ENCODE measurements at places on chromosomes 12 and 14.

DNA sequence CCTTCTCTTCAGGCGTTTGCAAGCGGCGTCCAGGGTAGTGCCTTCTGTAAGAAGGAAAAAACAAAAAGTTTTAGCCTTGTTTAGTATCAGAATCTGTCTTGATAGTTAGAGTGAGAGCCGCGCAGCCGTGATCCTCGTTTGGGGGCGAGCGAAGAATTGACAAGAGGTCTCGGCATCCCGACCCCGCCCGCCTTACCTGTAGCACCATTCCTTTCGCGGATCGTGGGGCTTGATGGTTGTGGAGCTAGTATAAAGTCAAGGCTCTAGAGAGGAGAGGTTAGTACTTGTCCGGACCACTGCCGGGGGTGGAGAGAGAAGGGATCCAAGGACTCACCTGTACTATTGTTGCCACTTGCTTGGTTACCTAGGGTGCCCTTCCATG is 494 bp downstream of the TMTC3 start:
- no peak for DNase-seq

GRCh38 chr12:12665194-12665593 is 30.8 kb downstream of the GPR19 start:
- no peak for DNase-seq

- DNase-seq, result no peak
Measured at GRCh38 chr12:104623883-104624282, 167.1 kb downstream of the CHST11 start.

DNA sequence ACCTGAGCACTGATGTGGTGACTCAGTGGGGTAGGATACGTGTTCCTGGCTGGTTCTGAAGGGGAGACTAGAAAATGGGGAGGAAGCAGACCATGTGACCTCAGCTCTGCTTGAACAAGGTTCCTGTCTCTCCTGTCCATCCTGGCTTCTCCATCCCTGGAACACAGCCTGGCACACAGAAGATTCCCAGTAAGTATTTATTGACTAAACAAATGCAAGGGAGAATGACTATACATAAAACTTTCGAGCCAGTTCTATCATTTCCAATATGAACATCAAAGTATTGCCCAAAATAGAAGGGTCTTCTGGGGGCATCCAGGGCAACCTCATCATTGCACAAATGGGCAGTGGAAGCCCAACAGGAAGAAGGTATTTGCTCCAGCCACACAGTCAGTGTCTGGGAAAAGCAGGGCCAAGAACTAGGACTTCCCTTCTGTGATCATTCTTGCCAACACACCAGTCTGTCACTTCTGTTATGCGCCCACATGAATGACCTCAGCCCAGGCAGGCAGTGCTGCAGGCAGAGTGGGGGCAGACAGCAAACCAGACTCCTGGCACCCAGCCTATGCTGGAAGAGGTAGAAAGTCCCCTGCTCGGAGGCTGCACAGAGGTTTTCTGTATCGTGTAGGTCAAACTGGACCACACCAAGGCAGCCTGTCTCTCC is 5.6 kb upstream of the SERPINA9 start:
- no peak for DNase-seq

GRCh38 chr12:8054816-8055215 is 11.3 kb downstream of the C3AR1 start:
- DNase-seq, result no peak

DNA sequence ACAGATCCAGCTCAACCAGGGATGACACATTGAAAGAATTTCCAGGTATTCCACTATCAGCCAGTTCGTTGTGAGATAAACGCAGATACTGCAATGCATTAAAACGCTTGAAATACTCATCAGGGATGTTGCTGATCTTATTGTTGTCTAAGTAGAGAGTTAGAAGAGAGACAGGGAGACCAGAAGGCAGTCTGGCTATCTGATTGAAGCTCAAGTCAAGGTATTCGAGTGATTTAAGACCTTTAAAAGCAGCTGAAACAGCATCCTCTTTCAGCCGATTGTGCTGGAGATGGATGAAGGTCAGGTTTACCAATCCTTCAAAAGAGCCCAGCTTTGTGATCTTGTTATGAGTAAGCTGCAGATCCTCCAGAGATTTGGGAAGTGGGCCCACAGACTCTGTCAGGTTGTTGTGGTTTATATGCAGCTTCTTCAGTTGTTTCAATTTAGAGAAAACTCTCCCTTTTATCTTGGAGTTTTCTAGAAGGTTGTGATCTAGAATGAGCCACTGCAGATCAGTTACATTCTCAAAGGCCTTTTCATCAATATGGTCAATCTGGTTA is 3.0 kb downstream of the LUM start:
- DNase-seq, result no peak

- DNase-seq, result no peak
Measured at GRCh38 chr12:54015018-54015931, 6.5 kb downstream of the HOXC8 start.

DNA sequence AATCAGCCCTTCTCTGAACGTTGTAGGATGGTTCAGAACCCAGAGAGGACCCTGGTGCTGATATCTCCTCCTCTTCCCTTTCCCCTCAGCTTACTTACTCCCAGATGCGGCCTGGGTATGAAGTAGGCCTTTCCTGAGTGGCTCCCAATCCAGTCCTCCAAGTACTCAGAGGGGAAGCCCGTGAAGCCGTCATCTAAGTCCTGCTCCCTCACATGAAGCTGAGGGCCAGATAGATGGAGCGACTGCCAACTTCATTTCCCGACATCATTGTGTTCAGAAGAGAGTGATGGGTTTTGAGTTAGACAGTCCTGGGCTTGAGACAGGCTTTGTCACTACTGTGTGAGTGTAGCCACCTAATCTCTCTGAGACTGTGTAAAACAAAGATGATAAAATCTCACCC is 2.7 kb downstream of the APOLD1 start:
- DNase-seq, result no peak

- DNase-seq, result no peak
Measured at GRCh38 chr12:45186762-45187161, 29.1 kb upstream of the ANO6 start.

DNA sequence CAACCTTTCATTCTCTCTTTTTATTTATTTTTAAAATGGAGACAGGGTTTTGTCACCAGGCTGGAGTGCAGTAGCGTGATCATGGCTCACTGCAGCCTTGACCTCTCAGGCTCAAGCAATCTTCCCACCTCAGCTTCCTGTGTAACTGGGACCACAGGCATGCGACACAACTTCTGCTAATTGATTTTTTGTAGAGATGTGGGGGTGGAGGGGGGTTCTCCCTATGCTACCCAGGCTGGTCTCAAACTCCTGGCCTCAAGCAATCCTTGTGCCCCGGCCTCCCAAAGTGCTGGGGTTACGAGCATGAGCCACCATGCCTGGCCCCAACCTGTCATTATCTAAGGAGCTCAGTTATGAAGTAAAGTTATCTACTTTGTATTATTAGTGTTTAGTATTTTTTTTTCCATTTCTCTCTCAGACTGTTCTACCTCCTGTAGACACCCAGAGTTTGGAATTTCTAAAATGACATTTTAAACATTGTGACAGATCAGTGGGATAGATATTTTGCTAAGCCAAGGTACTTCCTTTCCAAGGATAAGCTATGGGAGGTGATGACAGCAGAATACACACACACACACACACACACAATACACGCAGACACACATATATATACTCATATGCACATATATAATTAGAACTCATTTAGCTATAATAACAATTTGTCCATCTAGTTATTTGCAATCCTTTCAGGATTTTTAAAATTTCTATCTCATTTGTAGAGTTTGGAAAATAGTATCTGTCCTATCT is 2.1 kb upstream of the USP44 start:
- no peak for DNase-seq

- no peak for DNase-seq
Measured at GRCh38 chr14:74290415-74290814, 12.3 kb downstream of the ABCD4 start.

DNA sequence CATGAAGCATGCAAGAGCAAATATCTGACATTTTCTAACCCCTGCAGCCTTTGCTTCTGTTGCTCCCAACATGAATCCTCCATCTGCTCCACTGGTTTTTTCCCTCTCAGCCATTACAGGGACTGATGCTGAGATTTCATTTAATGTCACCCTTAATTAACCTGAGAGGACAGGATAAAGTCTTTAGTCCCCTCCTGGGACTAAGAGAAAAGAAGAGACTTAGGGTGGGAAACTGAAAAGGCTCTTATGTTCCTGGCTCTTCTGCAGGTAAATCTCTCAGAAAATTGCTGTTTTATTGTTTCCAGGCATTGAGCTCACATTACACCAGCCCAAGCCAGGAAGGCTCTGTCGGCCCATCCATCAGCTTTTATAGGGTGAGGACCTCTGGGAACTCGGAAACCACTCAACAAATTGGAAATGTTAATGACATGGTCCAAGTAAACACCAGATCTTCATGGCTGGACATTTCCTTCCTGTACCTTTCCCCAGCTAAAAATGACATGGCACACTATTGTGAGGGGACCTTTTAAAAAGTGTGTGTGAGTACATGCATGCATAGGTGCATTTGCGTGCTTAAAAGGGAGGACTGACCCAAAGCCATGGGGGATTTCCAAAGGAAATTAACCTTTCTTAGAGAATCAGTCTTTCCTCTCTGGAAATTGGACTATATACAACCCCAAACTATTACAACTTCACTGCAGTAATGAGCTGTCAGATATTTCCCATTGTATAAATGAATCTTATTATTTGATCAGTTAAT is 408.1 kb upstream of the TMTC1 start:
- DNase-seq, result no peak

- no peak for DNase-seq
Measured at GRCh38 chr12:104136577-104136976, 1.4 kb downstream of the NFYB start.

- no peak for DNase-seq
Measured at GRCh38 chr14:96956464-96957239, 159.5 kb downstream of the VRK1 start.

GRCh38 chr12:69141074-69141473 is 98.3 kb upstream of the CPSF6 start:
- DNase-seq, result no peak

DNA sequence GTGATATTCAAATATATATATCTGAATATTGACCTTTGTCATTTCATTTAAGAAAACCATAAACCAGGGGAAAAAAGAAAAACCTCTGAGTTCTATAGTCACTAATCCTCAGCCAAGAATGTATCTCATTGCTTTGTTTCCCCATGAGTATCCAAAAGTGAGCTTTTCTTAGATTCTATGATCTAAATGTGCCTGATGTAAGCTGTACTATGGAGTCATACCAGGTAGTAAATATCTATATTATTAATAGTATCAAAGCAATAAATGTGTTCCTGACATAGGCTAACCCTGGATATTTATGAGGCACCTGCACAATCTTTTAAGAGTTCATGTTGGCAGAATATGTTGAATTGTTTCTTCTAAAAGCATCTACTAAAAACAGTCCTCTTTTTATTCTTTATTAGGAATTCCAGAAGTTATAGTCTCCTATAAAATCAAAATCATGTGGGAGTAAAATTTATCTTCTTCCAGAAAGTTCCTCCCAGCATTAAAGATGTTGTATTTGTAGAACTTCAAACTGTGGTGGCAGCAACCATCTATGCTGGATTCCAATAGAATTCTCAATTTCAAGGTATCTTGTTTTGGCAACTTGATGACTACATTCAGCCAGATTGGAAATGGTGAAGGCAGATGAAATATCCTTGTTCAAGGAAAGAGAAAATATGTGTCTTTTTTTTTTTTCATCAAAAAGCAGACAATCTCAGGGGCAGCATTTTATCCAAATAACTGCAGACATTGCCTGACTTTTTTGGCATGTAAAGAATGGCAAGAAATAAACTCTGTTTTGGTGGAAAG is 139.7 kb upstream of the RASSF8 start:
- DNase-seq, result no peak

DNA sequence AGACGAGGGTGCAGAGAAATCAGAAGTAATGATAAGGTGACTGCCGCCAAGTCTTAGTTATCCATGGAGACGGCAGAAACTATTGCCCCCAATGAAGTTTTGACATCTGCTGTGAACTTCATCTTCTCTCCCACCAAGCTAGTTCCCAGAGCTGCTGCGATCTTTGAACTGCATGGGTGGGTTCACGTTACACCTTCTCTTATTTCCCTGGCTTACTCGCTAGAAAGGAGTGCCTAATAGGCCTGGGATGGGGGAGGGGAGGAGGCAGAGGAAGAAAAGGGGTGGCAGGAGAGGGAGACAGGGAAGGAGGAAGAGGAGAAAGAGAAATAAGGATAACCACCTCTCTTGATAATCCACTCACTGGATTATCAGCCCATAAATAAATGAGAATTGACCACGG is 157.1 kb downstream of the NTF3 start:
- no peak for DNase-seq

GRCh38 chr12:59768031-59768430 is 172.2 kb downstream of the SLC16A7 start:
- no peak for DNase-seq

DNA sequence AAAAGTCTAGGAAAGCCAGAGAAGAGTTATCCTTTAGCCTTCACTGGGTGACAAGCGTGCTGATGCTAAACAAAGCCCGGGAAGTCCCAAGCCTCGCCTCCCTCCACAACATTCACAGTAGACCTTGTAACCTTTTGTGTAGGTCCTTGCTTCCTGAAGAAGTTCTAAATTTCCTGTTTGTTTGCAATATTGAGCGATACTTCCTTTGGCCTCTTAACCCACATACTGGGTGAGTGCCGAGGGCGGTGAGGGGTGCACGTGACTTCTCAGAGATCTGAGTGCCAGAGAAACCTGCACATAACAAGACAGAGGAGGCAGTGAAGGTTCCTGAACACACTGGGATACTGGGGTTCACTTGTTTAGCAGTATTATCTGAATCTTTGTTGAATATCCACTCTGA is 134.3 kb downstream of the PLXNC1 start:
- no peak for DNase-seq

DNA sequence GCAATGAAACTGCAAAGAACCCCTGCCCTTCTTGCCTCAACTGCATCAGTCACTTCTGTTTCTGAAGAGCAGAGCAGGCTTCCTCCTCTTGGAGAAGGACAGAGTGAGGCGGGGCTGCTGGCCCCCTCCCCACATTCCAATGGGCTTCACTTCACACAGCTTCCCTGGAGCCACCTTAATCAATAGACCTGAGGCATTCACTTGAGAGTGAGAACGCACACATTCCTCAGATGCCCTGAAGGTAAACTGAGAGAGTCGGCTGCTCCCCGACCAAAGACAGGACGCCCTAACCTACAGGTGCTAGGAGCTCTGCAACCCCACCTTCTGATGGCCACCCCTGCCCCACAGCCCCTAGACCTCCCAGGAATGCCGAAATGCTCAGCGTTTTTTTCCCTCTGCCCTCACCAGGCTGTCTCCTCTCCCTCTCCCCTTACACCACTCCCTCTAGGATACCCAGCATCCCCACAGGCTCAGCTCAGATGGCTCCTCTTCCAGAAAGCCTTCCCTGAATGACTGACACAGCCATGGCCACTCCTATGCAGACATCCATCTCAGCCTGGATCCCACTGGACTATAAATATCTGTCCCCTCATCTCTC is 31.1 kb downstream of the SYNE3 start:
- no peak for DNase-seq

GRCh38 chr14:31252865-31253264 is 45.3 kb upstream of the HECTD1 start:
- no peak for DNase-seq

Data from HS-27A (cell line).